ENCODE measurements at places on chromosomes 2 and 18.

DNA sequence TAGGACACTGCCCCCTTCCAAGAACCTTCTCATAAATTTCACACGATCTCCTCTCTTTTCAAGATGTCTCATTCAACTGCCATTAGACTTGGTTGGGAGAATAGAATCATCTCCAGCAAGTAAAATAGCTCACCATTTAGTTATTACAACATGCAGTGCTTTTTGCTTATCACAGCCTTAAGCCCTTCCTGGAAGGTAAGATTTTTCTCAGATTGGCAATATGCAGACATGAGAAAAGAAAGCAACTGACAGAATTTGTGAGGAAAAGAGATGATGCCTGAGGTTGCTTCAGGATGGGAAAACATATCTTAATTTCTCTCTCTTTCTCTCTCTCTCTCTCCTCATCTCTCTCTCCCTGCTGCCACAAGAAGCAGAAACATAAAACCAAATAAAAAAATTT, 855.1 kb upstream of the ACVR2A start:
- no peak for DNase-seq

DNA sequence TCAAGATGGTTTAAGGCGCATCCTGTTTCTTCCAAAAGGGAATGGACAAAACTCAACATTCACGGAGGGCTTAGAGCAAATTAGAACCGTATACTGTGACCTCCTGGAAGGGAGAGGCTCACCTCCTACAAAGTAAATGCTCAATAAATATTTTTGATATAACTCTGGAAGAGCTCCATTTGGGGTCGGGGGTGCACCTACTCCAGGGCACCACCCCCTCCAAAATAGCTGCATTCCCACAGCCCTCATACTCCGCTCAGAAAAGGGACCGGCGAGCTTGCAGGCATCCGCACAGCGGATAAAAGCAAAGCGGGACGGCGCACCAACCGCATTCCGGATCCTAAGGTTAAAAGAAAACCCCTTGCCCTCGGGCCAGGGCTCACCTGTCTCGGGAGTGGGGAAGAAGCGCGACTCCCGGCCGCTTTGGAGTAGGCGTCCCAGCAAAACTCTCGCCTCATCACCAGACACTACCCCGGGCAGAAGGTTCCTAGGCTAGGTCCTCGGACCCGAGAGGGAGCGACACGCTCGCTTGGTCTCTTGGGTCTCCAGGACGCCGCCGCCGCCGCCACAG, 378 bp downstream of the WDPCP start:
- no peak for DNase-seq

DNA sequence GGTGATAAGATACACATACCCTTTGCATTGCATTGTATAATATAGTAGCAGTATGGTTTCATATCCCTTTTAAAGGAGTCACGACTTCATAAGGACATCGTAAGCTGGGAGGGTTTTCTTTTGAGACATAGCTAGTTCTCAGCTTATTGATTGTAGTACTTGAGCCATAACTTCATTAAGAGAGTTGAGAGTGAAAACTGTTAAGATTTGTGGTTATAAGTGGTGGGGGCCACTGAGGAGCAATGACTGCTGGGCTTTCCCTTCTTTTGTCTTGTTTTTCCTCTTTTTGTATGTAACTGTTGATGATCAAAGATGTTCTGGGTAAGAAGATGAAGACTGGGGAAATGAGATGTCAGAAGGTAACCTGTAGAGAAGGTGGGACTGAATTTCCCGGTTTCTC, 11.0 kb downstream of the EIF5B start:
- DNase-seq, result no peak

GRCh38 chr2:101844055-101844635, 146.6 kb downstream of the MAP4K4 start:
- DNase-seq, result no peak

- DNase-seq, result no peak
Observed at GRCh38 chr2:23705771-23706612, 220.9 kb downstream of the ATAD2B start.

DNA sequence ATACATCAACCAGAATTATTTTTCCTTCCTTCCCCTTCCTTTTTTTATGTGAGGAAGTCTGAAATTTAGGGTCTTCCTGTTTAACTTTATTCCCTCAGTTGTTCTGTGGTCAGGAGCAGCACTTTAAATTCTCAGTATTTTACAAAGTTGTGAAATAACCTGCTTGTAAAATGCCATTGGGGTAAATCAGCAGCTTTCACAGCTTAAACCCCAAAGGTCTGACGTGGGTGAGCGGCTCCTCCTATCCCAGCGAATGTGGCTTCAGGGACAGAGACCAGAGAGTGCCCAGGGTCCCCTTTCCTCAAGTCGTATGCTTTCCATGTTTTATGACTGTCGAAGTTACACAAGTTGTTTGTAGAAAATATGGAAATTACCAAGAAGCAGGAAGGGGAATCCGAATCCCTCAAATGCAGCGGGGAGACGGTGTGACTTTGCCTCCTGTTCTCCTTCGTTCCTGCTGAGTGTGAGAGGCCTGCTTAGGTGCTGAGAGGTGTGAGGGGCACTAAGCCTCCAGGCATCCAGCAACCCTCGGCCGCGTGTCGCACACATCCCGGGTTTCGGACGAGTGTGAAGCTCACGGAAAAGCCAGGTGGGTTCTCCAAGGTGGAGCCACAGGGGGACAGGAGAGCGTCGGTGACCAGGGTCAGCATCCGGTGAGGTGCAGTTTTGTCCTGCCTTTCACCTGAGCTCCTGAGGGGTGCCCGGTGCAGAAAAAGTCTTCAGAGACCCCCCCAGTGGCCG, 10.8 kb upstream of the KCNG2 start:
- DNase-seq, result no peak

- DNase-seq, result no peak
Observed at GRCh38 chr2:24330161-24330560, 30.2 kb downstream of the ITSN2 start.
